ENCODE measurements at places on chromosomes 5 and 9.

DNA sequence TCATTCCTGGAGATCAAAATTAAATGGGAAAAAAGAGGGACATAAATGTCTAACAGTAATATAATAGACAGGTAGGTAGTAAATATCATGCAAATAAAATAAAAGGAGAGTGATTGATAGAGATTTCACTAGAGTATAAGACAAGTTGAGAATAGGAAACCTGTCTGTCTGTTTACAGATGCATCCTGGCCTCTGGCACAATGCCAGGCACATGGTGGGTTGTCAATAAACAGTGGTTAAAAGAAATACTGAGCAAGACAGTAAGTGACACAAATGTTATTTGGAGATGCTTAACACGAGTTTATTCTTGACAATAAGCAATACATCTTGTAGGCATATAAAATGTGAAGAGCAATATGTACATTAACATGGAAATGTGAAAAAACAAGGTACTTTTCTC, 33.3 kb downstream of the RICTOR start:
- no peak for DNase-seq

DNA sequence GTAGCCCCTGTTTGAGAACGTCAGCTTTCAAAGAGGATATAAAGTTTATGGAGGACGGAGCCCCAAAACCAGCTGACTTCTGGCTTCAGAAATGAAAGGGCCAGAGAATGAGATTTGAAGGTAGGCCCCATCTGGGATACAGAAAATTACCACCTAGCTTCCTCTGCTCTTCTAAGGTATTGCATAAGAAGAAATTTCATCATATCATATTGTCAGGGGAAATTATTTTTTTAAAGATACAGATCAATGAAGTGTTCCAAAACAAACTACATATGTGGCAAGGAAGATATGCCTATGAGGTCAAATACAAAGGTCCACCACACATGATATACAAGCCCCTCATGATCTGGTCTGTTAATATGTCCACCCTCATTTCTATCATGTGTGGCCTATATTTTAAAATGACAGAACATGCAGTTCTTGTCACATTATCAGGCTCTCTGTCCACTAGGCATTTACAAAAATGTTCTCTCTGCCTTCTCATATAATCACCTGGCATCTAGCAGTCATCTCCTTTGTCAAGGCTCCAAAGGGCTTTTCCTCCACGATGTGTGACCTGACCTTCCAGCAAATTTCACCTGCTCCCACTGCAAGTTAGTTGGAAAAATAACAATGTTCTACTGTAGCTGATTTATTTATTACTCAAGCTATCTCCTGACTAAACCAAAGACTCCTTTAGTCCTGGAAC, 83.1 kb downstream of the DPYSL3 start:
- no peak for DNase-seq

GRCh38 chr5:1497795-1498622, 25.8 kb downstream of the LPCAT1 start:
- DNase-seq, result no peak

DNA sequence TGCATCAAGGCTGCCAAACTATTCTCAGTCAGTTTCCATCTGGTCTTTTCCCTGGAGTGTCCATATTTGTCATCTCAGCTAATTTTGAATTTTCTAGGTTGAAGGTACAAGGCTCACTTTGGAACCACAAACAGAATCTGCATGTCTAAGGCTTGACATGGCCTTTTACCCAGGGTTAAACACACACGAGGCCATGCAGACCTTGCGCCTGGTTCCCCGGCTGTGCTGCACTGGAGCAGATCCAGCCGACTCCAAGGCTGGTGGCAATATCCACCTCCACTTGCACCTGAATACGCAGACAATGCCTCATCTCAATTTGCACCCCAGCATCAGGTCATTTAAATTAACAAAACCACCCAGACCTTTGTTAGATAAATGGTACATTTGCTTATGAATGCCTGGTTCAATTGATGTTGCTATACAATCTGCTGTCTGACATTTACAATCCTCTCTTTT, 276.2 kb downstream of the HSPA4 start:
- DNase-seq, result no peak

DNA sequence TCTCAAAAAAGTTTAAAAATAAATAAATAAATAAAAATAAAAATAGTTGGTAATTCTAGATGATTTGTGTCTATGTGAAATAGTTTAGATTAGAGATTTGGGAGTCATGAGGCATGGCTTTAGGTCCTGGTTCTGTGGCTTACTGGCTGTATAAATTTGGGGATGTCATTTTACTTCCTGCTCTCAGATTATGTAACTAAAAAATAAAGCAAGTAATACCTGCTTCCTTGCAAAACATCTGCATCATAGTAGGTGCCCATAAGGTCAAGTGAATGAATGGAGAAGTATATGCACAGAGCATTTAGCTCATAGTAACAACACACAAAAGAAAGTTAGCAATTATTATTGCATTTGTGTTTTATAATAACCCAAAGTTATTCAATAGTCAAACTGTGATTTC, 287.7 kb upstream of the TLE4 start:
- DNase-seq, result no peak

GRCh38 chr5:35651002-35651756, 33.5 kb downstream of the SPEF2 start:
- DNase-seq, result no peak

- DNase-seq, result no peak
Measured at GRCh38 chr5:133918731-133919130, 49.7 kb downstream of the C5orf15 start.

Measured in SK-N-MC (cell line).